HT-29 (cell line): ENCODE measurements at places on chromosomes 1 and 21.

GRCh38 chr1:113674591-113674990 is 84.7 kb downstream of the PHTF1 start:
- no peak for DNase-seq

DNA sequence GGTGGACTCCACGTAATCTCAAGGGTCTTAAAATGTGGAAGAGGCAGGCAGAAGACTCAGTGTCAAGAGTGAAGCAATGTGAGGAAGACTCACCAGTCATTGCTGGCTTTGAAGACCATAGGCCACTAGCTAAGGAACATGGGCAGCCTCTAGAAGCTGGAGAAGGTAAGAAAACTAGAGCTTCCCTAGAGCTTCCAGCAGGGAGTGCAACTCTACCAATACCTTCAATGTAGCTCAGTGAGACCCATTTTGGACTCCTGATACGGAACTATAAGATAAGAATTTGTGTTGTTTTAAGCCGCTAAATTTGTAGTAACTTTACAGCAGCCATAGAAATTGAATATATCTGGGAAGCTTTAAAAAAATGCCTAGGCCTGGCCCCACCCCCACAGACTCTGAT is 18.9 kb downstream of the METTL13 start:
- DNase-seq = peak; percentile 32

DNA sequence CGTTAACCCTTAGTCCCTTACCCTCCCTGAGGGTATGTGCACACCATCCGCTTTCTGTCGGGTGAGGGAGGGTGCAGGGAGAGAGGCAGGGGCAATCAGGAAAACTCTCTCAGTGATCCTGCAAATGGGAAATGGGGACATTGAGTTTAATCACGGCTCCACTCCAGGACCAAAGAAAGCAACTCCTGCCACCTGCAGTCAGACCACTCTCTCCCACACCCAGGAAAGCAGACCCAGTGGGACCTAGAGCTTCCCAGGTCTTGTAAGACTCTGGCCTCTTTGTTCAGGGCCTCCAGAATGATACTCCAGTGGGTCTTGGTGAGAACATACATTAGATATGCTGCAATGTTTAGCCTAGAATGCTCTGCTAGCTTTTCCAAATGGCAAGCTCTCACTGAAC is 71.5 kb downstream of the GNG12 start:
- DNase-seq = no peak

DNA sequence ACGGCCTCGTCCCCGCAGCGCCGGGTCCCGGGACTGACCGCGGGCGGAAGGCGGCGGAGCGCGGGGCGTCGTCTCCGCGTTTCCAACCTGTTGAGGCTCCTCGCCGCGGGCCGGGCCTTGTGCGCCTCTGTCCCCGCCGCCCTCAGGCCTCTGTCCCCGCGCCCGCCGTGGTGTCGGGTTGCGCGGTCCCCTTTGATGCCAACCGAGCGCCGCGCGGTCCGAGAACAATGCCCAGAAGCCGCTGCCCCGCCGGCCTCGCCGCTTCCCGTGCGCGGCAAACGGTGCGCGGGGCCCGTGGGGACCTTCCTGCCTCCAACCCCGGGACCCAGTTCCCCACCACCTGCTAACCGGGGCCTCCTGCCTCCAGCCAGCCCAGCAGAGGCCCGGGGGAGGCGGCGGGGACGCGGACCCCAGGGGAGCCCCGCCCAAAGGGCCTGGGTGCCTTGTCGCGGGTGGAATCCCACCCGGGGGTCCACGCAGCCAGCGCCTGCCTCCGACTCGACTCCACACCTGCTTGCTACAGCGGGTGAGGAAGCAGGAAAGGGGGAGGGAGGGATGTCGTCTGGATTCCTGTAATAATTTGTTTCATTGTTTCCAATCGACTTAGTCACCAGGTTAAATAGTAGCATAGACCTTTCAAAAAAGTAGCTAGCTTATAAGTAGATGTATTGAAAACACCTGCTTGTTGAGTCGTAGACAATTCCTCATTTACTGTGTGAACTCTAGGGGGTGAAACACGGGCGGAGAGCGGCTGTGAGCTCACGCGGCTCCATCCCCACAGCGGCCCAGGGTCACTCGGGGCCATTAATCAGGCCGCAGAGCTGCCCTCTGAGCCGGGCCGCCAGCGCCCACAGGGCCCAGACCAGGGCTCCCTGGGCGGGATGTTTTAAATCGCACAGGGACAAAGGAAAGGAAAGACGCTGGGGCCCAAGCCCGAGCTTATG is 1.1 kb downstream of the COL18A1 start:
- DNase-seq = no peak

DNA sequence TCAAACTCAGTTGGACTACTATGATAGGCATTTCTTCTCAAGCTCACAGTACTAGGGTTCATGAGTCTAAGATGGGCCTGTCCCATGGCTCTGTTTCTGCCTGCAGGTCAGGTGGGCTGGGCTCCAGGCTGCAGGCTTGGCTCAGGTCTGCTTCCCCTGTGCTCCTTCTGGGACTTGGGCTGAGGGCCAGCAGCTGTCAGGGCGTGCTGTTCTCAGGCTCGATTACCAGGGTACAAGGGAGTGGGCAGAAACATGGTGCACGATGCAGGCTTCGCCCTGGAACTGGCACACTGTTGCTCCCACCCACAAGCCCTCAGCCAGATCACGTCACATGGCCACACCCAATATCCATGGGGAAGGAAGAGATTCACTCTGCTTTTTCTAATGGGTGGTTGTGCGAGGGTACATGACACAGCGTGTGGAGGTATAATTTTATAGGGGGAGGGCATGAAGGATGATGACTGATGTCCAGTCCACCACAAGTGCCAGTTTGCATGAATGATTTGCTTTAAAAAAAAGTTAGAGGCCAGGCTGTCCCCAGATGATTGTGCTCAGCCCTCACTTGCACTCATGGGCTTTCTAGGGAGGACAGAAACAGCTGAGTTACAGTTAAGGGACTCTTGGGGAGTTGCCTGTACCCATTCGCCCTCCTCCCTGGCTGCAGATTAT is 118.0 kb downstream of the ACTL8 start:
- DNase-seq = no peak

DNA sequence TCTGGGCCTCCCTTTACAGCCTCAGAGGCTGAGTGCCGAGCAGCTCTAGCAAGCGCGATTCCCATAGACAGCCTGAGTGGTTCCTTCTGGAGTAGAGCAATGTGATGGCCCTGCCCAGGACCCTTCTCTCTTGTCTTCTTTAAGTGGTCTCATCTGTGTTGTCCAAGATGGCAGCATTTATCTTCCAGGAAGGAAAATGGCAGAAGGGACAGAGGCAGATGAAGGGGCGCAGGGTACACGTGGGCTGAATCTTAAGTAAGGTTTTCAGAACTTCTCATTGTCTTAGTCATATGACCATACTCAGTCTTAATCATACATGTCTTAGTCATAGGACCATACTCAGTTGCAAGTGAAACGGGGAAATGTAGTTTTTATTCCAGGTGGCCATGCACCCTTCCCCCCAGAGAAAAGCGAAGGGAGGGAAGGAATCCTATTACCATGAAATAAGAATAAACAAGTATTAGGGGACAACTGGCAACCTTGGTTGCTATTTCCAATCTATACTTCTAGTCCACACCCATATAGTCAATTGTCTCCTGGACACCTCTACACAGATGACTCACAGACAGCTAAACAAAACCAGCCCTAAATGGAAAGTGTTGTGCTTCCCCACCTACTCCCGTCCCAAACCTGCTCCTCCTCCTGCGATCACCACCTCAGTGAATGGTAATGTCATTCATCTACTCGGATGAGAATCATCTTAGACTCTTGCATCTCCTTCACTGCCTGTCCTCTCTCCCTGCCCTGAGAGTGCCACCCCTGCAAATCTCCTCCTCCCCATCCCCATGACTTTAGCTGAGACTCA is 13.3 kb downstream of the OVAAL start:
- no peak for DNase-seq

DNA sequence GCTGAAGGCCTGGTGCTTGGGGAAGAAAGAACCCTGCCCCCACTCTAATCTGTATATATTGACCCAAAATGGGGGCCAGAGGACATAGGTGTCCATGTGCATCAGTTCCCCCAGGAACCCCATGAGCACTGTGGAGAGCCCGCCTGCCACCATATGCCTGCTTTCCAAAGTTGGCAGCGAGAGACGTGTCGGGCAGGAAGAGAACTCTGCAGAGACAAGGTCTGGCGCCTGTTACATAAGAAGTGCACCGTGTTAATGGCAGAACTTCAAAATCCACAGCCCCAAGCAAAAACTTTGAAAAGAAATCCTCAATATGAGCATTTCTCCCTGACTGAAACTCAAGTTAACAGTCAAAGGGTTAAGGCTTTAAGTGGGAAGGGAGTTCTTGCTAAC is 8.0 kb downstream of the CTNNBIP1 start:
- DNase-seq = no peak

GRCh38 chr1:62746086-62746808 is 37.7 kb upstream of the ATG4C start:
- peak; percentile 65 for DNase-seq

DNA sequence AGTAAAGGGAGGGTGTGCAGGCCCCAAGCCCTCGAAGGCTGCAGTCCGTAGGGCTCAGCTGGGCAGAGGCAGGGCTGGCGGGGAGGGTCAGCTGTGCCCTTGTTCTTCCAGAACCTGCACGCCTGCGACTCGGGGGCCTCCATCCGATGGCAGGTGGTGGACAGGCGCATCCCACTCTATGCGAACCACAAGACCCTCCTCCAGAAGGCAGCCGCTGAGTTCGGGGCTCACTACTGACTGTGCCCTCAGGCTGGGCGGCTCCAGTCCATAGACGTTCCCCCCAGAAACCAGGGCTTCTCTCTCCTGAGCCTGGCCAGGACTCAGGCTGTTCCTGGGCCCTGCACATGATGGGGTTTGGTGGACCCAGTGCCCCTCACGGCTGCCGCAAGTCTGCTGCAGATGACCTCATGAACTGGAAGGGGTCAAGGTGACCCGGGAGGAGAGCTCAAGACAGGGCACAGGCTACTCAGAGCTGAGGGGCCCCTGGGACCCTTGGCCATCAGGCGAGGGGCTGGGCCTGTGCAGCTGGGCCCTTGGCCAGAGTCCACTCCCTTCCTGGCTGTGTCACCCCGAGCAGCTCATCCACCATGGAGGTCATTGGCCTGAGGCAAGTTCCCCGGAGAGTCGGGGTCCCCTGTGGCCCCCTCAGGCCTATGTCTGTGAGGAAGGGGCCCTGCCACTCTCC is 13.6 kb upstream of the LRRC3 start:
- DNase-seq = no peak

GRCh38 chr1:44310006-44310405 is 45.1 kb downstream of the ERI3 start:
- DNase-seq = no peak
